ENCODE measurements at places on chromosomes 2 and 18. TPM values are rescaled to one million over a fixed set of nuclear protein-coding genes. Genes with fewer than 3 reads are reported as not detected.

The PSD4 gene
- total RNA-seq: 10.9 TPM

The HOXD10 gene
- total RNA-seq: 5.5 TPM

The TACR1 gene
- total RNA-seq: 0.05 TPM

The DAW1 gene
- total RNA-seq: 3.8 TPM

The ZNF514 gene
- 5.3 TPM for total RNA-seq

The IL36G gene
- total RNA-seq: not detected

The L3MBTL4 gene
- not detected for total RNA-seq

The LIMS4 gene
- 0.62 TPM for total RNA-seq

The TNFAIP6 gene
- 1.2 TPM for total RNA-seq

The LRRTM4 gene
- total RNA-seq: not detected

The NPPC gene
- 0.41 TPM for total RNA-seq

The AGFG1 gene
- 120 TPM for total RNA-seq

The RBM44 gene
- total RNA-seq: 0.29 TPM

The STON1 gene
- total RNA-seq: 0.39 TPM

The TRIM54 gene
- total RNA-seq: 0.73 TPM

The CYTIP gene
- not detected for total RNA-seq

The HOXD13 gene
- 0.24 TPM for total RNA-seq

The FKBP1B gene
- 10.1 TPM for total RNA-seq

The KIAA2012 gene
- total RNA-seq: not detected

The SMYD1 gene
- total RNA-seq: not detected

The CCDC85A gene
- total RNA-seq: 0.12 TPM

The PROKR1 gene
- not detected for total RNA-seq

The SLC4A3 gene
- 3.7 TPM for total RNA-seq

The GRB14 gene
- 4.6 TPM for total RNA-seq

The KYNU gene
- 252 TPM for total RNA-seq

The PER2 gene
- total RNA-seq: 6.2 TPM

The ZNF512 gene
- total RNA-seq: 19.4 TPM

The SCG2 gene
- total RNA-seq: 1.2 TPM

The VWA3B gene
- 0.33 TPM for total RNA-seq

The NLRC4 gene
- total RNA-seq: not detected

The FKBP7 gene
- total RNA-seq: 8.9 TPM

The IGFBP5 gene
- 0.13 TPM for total RNA-seq

The NOSTRIN gene
- 3.3 TPM for total RNA-seq

The UBE2F gene
- total RNA-seq: 51.4 TPM

The FSHR gene
- not detected for total RNA-seq

The FAHD2A gene
- total RNA-seq: 25.5 TPM

The NUP35 gene
- total RNA-seq: 35.9 TPM

The RESP18 gene
- total RNA-seq: not detected

The TGOLN2 gene
- total RNA-seq: 113 TPM

The TEX44 gene
- not detected for total RNA-seq

The KCMF1 gene
- 104 TPM for total RNA-seq
